ENCODE measurements at places on chromosomes 13 and 19. TPM values are rescaled to one million over a fixed set of nuclear protein-coding genes. Genes with fewer than 3 reads are reported as not detected.

LSM14A gene
- total RNA-seq, result 88.5 TPM

DNA sequence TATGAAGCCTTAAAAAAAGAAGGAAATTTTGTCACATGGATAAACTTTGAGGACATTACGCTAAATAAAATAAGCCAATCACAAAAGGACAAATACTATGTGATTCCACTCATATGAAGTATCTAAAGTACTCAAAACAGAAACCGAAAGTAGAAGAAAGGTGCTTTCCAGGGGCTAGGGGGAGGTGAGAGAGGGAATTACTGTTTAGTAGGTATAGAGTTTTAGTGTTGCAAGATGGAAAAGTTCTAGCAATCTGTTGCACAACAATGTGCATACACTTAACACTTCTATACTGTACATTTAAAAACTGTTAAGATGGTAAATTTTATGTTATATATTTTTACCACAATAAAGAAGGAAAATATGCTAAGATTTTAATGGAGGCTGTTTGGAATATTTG, 83.0 kb downstream of the POLR1D start:
- no peak for DNase-seq

- no peak for DNase-seq
Observed at GRCh38 chr19:52345162-52345561, 9.1 kb downstream of the ZNF610 start.

- peak; percentile 88 for DNase-seq
Observed at GRCh38 chr13:90445179-90445578, 902.3 kb upstream of the MIR17HG start.

RFX1 gene
- total RNA-seq, result 9.2 TPM

SIGLEC14 gene
- not detected for total RNA-seq

- no peak for DNase-seq
Observed at GRCh38 chr13:77345150-77345780, 18.4 kb upstream of the MYCBP2 start.

PEAK3 gene
- not detected for total RNA-seq

DNA sequence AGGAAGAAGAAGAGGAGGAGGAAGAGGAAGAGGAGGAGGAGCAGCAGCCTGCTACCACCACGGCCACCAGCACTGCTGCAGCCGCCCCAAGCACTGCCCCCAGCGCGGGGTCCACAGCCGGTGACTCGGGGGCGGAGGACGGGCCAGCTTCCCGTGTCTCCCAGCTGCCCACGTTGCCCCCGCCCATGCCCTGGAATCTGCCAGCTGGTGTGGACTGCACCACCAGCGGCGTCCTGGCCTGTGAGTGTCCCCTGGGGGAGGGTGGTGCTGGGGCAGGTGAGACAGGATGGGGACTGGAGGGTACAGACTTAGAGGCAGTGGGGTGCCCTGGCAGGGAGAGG, 11.4 kb downstream of the SCAF1 start:
- no peak for DNase-seq

ZNF790 gene
- total RNA-seq, result 1.2 TPM

- DNase-seq, result no peak
Observed at GRCh38 chr19:14674764-14675163, at the start of gene ADGRE3. ADGRE3 (minus strand) TSS chr19:14674844; CDS start chr19:14674770, 74 bp downstream.

- no peak for DNase-seq
Observed at GRCh38 chr19:5621311-5621944, 1.1 kb downstream of the SAFB2 start.

DNA sequence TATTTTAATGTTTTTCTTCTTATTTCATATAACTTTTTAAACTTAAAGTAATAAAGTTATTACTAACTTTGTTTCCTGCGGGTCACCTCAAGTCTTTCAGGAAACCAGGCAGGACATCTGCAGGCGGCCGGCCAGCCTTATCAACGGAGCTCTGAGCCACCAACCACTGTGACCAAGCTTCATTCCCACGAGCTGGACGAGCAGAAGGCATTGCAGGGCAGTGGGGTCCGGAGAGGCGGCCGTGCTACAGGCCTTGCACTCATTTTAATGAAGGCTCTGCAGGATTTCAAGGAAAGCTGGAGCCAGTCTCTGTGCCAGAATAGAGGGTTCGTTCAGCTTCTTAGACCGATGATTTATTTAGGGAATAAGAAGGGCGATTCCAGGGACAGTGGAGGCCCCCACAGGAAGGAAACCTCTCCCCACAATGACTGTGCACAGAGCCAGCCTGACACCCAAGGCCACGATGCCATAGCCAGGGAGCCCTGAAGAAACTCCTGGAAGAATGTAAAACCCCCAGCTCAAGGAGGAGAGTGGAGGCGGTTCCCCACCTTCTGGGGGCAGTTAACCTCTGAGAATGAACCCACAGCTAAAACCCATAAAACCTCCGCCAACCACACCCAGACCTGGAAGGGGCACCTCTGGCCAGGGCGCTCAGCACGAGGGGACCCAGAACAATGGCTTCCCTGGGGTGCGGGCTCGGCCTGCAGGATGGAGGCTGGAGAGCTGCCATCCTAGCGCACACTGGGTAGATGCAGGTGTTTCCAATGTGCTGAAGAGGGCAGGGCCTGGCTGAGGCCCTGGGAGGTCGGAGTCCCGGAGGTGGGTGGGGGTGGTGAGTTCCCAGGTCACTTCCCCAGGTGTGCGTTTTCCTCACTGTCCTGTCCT, 75.0 kb downstream of the RASA3 start:
- no peak for DNase-seq

- DNase-seq, result no peak
Observed at GRCh38 chr13:21395953-21396352, 63.1 kb downstream of the ZDHHC20 start.

ZNF20 gene
- total RNA-seq, result 5.6 TPM

DNA sequence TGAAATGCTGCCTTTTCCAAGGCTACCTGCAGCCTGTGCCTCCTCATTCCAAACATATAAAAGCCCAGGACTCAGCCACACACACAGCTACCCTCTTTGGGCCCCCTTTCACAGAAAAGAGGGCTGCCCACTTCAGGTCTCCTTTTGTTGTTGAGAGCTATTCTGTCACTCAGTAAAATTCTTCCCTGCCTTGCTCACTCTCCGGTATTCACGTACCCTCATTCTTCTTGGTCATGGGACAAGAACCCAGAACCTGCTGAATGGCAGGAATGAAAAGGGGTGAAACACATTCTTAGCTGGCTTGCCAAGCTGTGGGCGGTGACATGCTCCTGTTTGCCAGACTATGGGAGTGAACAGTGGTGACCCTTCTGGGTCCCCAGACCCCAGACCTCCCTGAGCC, 338.0 kb upstream of the ATXN8OS start:
- DNase-seq, result no peak

GRCh38 chr19:13013649-13014048, 18.4 kb downstream of the NFIX start:
- peak; percentile 61 for DNase-seq

DNA sequence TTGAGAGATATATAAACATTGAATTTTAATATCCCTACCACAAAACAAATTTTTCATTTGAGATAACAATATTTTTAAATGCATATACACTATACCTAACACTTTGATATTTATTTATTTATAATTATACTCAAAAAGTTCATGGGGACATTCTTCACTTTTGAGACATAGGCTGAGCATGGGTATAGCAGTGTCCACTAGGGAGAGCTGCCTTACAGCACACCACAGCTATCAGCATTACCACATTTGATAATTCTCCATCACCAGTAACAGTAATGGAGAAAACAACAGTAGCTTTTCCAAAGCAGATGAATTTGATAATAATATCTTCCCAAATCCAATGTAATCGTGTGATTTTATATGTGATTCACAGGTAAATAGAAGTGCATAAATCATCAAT, 626.1 kb downstream of the DACH1 start:
- peak; percentile 35 for DNase-seq

DNA sequence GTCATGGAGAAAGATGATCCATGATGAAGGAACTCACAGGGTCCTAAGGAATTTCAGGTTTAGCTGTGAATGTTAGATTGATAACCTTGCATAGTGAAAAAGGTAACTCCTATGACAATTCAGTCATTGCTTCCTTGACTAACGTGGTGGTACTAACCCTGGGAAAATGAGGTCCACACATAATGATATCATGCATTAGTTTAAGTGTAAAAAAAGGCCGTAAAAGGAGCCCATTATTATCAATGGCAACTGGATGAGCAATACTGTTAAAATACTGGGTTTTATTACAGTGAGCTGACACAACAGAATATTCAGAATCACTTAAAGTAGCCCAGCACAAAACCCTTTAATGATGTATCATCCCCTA, 515.4 kb downstream of the DCT start:
- DNase-seq, result no peak

PLPPR3 gene
- total RNA-seq, result not detected

- no peak for DNase-seq
Observed at GRCh38 chr19:7865262-7865911, 8.8 kb downstream of the PRR36 start.
